ENCODE measurements at places on chromosomes 4 and X.

DNA sequence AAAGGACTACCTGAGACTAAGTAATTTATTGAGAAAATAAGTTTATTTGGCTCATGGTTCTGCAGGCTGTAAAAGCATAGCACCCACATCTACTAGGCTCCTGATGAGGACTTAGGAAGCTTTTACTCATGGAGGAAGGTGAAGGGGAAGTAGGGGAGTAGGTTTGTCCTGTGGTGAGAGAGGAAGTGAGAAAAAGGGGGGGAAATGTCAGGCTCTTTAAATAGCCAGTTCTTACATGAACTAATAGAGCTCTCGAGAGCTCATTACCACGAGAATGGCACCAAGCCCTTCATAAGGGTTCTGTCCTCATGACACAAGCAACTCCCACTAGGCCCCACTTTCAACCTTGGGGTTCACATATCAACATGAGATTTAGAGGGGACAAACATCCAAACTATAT is 125.5 kb upstream of the NRK start:
- DNase-seq: no peak

GRCh38 chrX:155086961-155087735 is 15.8 kb downstream of the BRCC3 start:
- DNase-seq: no peak

- DNase-seq: no peak
Measured at GRCh38 chr4:38128478-38129459, 168.6 kb downstream of the PTTG2 start.

DNA sequence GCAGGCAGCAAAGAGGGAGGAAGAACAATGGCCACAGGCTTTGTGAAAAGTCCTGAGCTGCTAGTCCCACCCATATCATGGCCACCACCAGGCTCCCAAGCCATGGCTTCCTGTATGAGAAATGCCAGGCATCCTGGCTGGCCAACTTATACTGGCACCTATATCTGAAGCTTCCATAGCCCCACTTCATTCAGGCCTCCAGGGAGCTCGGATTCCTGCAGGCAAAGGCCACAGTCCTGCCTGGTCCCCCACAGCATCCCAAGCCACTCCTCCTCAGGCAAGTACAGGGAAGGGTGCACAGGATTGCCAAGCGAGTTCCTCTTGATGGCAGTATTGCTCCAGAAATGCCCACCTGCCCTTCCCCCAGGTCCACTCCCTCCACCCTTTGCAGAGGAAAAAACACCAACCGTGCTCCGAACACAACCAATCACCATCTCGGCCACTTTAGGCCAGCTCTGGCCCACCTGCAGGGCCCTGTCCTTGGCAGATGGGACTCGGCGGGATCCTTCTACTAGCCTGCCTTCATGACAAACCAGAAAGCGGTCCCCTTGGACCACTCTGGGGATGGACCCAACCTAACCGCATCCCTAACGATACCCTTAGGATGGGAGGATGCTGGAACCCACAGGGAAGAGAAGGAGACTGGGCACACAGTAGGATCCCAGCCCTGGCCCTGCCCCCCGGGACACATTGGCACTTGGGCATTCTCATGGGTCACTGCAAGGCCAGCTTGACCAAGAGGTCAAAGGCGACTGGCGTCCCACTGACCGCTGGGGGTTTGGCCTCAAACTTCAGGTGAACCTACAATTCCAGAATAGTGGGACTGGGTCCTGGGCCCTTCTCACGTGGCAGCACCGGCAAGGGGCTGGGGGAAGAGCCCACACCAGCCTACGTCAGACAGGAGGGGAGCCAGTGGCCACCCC is 220.4 kb upstream of the AGTR2 start:
- no peak for DNase-seq

- no peak for DNase-seq
Measured at GRCh38 chr4:20376070-20376469, 124.4 kb downstream of the SLIT2 start.

DNA sequence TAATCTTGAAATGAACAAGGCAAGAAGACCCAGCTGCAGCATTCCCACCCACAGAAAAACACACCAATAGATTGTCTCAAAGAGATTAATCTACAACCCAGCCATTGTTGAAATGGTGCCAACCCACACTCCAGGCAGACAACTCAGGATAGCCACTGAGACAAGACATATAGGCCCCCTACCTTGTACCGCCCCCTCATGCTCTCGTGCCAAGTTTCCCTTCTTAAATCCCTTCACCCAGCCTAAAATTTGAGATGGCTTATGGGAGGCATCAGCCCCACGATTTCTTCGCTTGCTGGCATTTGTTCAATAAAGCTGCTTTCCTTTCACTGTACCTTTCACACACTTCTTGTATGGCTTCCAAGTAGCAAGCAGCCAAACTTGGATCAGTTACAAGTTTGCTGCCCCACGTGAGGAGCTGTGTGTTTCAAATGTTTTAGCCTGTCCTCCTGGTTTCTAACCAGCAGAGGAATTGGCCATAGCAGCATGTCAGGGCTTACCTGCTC is 1754.1 kb downstream of the C4orf33 start:
- no peak for DNase-seq

DNA sequence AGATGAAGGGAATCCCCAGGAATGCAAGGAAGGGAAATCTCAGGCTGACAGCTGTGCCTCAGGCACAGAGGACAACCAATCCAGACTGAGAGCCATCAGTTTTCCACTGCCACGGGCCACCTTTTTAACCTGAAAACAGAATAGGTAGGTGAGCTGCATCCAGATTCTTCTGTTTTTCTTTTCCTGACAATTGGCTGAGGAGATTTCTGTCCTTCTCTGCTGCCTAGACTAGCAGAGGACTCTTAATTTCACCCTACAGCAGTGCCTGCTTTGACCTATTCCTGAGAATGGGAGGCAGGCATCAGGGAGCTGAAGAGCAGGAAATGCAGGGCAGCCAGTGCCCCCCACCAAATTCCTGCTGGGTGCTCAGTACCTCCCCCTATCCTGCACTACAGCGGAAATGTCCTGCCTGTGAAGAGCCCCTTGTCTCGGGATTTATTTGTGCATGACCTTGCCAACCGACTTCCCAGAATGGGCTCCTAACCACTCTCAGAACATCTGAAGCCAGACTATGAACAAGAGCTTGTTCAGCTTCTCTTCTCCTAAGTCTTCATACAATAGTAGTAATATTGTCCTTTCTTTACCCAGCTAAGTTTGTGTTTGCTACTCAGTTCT is 65.1 kb downstream of the CASK start:
- DNase-seq: no peak

GRCh38 chr4:108620933-108621905 is 843 bp downstream of the RPL34 start:
- DNase-seq: no peak

DNA sequence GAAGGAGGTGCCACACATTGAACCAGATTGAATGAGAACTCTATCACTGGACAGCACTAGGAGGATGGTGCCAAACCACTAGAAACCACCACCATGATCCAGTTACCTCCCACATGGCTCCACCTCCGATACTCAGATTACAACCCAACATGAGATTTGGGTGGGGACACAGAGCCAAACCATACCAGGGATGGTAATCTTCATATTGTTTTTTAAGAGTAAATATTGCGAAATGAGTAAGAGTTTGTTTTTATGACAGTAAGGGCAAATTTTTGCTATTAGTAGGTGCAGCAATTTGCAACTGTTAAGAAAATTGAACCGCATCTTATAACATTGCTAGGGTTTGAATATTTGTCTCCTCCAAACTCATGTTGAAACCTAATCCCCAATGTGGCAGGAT is 891.5 kb downstream of the NLGN4X start:
- DNase-seq: no peak

GRCh38 chr4:122692641-122693520 is 39.6 kb upstream of the BBS12 start:
- DNase-seq: no peak

GRCh38 chr4:20249333-20249732 is 2.4 kb upstream of the SLIT2 start:
- no peak for DNase-seq
